Foreskin melanocyte (primary cell): ENCODE measurements at places on chromosomes 1 and 21.
A peak's percentile ranks its signal among the peaks of the same experiment; 100 is the strongest.

DNA sequence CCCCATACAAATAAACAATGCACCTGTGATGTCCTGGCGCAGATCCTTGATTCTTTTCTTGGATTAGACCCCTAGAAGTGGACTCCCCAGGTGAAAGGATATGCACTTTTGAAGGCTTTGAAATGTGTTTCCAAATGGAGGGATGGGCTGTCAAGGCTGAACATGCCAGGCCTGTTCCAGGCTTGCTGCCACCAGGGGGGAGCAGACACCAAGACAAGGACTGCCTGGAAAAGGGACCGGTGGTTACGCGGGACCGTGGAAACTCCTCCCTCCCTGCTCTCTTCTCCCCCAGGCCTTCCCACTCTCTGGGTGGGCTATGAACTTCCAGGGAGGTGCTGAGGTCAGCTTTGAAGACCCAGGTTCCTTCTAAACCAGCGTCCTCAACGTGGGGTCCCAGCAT lies 12.7 kb downstream of the C1QB start:
- DNase-seq = no peak

GRCh38 chr1:106717591-106717990 lies 338.9 kb upstream of the PRMT6 start:
- DNase-seq = no peak

DNA sequence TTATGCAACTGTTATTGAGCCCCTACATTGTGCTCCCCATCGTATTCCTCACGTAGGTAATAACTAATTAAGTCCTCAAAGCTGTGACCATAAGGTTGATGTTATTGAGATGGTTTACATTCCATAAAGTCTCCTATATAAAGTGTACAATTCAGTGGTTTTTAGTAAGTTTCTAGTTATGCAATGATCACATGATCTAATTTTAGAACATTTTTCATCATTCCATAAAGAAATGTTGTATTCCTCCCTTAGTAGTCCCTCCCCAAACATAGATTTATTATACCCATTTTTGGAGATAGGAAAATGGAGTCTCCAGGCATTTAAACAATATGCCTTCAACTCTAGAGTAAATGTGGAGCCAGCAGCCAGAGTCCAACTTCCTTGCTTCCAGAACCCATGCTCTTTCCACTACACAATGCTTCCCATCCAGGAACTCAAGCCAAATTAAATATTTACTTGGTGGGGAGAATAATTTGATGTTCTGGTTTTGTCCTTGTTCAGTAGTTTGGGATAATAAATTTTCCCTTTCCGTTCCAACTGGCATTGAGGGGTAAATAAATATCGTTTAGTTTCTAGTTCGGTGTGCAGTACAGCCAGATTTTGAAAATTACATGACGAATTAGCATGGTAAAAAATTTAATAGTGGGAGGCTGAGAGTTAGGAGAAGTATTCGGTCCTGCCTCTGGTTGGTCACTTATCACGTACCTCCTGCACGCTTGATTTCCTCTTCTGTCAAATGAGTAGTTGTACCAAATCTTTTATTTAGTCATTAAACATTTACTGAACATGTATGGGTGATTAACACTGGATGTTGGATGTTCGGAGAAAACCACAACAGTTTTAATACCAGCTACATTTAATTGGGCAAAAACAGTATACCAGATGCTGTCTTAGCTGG lies 66.3 kb downstream of the CACHD1 start:
- DNase-seq = no peak

- no peak for DNase-seq
Observed at GRCh38 chr1:78678324-78678723, 28.7 kb downstream of the IFI44 start.

- DNase-seq = no peak
Observed at GRCh38 chr1:54875000-54875399, 12.0 kb downstream of the DHCR24 start.

DNA sequence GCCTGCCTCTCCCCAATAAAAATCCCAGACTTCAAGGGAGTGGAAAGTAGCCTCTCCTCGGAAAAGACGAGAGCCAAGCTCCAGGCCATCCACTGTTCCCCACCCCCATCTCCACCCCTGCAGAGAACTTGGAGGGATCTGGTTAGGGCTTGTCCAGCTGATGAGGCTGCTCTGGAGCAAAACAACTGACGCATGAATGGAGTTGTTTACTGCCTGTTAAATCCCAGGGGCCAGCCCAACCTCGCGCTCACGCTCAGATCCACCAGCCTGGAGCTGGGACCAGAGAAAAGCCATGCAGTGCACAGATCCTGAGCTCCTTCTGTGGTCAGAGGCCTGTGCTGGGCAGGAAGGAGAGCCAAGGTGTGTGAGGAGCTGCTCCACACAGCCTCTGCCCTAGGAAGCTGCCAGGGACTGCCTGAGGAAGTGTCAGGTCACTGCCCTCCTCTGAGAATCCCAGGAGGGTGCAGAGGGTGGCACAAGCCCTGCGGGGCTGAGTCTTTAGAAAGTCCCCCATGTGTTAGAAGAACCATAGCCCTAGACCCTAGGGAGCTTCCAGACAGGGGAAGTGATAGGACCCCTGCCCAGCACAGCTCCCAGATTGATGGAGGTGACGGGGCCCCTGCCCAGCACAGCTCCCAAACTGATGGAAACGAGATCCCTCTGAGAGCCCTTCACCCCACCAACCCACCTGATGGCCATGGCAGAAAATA lies 109.0 kb upstream of the IPO9 start:
- peak; percentile 51 for DNase-seq

- DNase-seq = no peak
Observed at GRCh38 chr1:112457241-112457640, 51.5 kb upstream of the WNT2B start.

DNA sequence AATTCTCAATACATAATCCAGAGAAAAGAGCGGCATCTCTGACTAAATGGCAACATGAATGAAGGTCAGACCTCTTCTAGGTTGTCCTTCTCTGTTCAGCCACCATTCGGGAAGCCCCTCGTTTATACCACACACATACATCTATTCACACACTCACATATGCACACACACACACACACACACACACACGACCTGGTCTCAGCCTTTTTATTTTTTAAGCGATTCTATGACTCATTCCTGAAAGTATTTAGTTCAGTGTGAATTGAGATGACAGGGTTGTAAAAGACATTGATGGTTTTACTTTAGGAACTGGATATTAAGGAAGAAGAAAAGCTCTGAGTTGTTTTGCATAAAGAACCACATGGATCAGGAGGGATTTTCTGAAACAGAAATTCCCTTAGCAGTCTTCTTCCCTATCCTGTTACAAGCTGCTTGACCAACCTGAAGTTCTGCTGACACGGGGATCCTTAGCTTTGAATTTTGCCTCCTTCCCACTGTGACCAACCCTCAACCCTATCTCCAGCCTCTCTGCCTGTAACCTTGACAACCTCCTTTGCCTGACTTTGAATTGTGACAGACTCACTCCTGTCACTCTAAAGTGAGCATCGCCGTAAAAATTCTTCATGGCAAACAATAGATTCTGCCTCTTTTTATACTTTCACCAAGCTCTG lies 383.1 kb upstream of the ESRRG start:
- no peak for DNase-seq

GRCh38 chr1:109818988-109819764 lies 55.5 kb upstream of the EPS8L3 start:
- no peak for DNase-seq

GRCh38 chr1:40092241-40092640 lies 4.8 kb downstream of the PPT1 start:
- peak; percentile 37 for DNase-seq

DNA sequence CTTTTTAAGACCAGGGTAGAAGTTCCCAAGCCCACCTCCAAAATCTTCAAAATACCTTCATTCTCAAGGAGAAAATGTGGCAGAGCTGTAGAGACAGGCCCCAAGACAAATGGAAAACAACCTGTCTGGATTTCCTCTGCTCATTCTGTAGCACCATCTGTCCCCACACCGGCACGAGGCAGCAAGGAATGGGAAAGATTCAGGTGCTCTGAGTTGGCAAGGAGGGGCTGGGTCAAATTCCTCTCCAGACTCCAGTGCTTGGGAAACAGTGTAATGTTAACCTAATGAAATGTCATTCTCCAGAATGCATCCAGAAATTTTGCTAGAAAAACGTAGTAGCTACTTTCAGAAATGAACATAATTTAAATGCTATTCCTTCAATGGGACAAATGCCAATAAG lies 9.3 kb downstream of the PABPC4 start:
- DNase-seq = no peak

DNA sequence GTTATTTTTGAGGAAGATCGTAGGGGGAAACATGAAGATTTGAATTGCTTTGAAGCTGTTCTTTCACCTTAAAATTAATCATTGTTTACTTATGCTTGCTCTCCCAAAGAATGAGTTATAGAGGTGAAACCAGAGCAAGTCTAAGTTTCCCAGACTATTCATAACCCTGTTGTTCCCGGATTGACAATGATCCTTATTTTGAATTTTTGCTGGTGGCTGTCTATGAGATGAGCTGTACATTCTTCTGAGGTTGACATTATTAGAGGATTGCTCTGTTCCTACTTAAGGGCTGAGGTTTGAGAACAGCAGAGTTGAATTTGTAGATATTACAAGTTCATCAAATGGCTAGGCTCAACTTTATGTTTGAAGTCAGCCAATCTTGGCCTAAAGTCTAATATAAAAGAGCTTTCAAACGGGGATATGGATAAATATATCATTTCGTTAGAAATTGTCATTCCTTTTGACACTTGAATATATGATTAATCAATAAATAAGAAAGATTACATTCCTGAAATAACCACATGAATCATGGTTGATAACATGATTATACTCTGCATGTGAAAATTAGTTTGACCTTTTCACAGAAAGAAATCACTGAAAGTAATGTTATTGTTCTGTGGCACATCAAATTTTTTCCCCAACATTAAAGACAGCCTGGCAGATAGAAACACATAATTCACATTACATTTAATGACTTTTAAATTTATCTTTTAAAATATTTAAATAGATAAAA lies 19.1 kb upstream of the PDE4B start:
- DNase-seq = no peak

DNA sequence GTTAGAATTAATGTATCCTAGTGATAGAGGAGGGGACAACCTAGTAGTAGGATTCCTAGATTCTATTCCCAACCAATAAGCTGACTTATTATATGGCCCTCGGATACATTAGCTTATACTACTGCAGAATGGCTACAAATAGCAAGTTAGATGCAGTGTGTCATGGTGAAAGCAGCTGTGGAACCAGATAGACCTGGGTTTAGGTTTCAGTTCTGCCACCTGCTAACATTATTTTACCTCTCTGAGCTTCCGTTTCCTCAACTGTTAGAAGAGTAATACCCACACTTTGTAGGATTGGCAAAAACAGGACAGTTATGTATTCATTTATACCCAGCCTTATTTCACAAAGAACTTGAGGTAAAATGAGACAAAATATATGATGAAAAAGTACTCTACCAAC lies 21.6 kb upstream of the MAGOH start:
- DNase-seq = no peak

DNA sequence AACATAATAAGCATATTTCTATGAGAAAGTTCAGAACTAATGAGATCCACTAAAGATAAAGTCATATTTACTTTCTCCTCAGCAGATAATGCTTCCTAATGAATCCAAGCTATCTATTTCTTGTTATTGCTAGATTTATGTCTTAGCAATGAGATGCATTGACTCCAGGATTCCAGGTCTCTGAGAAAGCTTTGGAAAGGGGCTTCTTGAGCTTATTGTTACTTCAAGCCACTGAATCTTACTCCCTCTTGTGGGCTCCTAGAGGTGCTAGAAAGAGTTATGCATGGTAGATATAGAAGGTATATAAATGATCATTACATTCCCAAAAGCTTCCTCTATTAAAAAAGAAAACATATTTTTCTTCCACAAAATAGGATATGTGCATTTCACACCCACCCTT lies 246.4 kb upstream of the ADAMTS5 start:
- DNase-seq = no peak

DNA sequence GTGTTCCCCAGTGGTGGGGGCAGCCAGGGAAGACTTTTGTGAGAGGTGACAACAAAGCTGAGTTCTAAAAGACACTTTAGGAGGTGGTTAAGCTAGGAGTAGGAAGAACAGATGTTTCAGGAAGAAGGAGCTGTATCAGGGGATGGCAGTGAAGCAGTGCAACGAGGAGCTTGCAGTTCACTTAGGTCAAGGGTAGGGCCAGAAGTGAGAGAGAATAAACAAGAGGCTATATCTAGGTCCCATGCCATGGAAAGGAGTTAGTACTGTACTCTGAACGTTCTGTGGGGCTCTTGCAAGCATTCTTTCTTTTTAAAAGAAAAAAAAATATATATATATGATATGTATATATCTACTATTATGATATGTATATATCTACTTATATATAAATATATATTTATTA lies 244.4 kb downstream of the NFIA start:
- no peak for DNase-seq

- DNase-seq = no peak
Observed at GRCh38 chr1:170075186-170075585, 691 bp upstream of the KIFAP3 start.

DNA sequence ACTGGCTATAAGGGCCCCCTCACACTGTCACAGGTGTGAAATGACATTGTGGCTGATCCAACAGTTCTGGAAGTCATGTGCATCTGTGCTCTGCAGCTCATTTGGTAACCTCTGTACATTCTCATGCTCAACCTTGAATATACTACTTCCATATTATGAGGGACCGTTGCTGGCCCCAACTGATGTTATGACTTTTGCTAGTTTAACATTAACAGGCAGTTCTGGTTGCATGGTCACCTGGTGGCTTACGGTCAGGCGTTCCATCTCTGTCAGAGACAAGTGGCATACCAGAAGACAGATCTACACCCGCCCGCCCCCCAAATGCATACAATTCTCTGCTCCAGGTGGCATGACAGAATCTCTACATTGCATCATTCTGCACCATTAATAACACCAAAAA lies 6.0 kb upstream of the DIP2A start:
- no peak for DNase-seq

DNA sequence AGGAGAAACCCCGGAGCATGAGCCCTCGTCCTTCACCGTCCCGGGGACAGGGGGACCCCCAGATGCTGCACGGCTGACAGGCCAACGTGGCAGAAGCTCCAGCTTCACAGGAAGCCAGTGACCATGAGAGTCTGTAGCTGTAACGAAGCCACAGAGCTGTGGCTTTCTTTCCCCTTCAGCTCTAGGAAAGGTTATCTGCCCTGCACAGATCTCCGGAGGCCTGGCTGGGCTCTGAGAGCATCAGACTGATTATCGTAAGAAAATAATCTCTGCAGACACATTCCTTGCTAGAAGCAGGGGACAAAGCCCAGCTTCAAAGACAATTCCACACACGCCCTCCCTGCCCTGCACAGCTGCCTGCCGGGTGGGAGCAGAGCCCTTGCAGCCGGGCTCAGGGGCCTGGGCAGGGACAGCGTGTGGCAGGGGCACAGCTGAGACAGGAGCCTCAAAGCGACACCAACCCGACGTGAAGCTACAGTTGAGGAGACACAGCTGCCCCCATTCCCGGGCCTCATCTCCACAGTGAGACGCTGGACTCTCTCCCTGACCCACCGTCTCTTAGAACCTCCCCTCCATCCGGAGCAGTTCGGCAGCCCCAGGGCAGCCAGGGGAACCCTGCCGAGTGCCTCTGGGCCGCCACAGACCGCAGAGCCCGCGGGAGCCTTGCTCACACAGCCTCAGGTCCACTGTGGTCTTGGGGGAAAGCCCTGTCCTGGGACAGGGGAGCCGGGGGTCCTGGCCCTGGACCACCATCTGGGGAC lies 30.6 kb downstream of the POFUT2 start:
- DNase-seq = no peak

- no peak for DNase-seq
Observed at GRCh38 chr1:225771661-225772322, 5.8 kb upstream of the SRP9 start.

- DNase-seq = no peak
Observed at GRCh38 chr1:3029991-3030662, 8.9 kb downstream of the ACTRT2 start.

- no peak for DNase-seq
Observed at GRCh38 chr1:89890085-89890752, 69.4 kb downstream of the LRRC8D start.
